ENCODE measurements at places on chromosomes 3 and 15.

- peak; percentile 59 for DNase-seq
Measured at GRCh38 chr3:55690726-55691125, 203.6 kb upstream of the WNT5A start.

DNA sequence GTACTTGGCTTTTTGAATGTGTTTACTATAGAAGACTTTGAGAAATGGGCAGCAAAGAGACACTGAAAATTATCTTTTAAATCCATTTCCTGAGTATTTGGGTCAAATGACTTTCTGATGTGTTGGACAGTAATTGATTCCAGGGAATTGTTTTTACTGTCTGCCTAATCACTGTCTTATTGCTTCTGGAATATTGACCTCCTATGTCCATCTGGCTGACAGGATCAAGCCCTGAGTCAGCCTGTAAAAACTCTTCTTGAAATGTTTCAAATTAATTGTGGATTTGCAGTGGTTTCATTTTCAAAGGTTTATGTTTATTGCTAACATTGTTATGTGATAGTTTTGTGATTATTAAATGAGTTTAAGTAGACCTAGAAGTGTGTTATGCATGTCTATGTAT, 50.6 kb upstream of the MLF1 start:
- no peak for DNase-seq

DNA sequence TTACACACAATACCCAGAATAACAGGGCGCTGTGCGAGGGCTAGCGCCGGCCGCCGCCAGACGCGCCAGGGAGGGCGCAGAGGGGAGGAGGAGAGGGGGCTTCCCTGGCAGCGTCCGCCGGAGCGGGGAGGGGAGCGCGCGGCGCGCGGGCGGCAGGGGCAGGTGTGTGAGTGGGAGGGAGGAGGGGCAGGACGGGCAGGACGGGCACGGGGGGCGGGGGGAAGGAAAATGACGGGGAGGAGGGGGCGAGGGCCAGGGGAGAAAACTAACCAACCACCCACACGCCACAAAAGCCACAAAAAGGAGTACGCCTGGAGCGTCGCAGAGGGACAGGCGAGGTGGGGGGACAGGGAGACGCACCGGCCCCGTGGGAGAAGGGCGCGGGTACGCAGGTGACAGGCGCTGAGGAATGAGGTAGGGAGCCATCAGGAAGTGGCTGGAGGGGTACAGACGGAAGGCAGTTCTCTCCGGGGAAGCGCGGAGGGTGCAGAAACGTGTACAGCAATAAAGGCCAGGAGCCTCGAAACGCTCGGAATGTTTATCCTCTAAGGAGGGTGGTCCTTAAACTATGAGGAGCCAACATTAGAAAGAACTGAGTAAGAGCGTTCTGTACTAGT, 610 bp upstream of the SATB1 start:
- DNase-seq: peak; percentile 13

- no peak for DNase-seq
Measured at GRCh38 chr3:72481542-72481941, 366.7 kb downstream of the SHQ1 start.

- DNase-seq: no peak
Measured at GRCh38 chr3:168514252-168514651, 418.5 kb upstream of the GOLIM4 start.

DNA sequence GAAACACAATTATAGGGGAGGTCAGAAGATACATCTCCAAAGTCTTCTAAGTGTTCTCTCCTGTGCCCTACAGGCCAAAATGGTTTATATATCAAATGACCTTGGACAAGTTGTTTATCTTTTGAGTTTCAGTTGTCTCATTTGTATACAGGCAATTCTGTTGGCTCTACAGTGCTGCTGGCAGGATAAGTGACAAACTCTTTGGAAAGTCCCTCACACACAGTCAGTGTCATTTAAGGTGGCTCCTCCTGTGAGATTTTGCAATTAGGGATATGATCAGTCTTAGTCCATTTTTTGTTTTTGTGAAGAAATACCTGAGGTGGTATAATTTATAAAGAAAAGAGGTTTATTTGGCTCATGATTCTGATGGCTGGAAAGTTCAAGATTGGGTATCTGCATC, 1035.8 kb upstream of the CFAP20DC start:
- DNase-seq: no peak

DNA sequence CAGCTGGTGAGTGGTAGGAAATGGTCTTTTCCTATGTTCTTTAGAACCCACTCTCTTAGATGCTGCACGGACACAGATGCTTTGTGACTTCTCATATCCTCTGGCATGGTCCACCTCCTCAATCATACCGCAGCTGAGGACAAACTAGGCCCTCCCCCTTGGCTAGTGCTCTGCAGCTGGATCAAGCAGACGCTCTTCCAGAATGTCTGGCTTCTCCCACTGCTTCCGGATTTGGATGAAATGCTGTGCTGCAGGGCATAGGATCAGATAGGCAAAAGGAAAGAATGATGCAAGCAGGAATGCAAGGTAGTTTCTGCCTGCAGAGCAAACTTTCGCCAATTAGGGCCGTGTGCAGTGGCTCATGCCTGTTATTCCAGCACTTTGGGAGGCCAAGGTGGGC, 75.7 kb upstream of the SLC4A7 start:
- no peak for DNase-seq

DNA sequence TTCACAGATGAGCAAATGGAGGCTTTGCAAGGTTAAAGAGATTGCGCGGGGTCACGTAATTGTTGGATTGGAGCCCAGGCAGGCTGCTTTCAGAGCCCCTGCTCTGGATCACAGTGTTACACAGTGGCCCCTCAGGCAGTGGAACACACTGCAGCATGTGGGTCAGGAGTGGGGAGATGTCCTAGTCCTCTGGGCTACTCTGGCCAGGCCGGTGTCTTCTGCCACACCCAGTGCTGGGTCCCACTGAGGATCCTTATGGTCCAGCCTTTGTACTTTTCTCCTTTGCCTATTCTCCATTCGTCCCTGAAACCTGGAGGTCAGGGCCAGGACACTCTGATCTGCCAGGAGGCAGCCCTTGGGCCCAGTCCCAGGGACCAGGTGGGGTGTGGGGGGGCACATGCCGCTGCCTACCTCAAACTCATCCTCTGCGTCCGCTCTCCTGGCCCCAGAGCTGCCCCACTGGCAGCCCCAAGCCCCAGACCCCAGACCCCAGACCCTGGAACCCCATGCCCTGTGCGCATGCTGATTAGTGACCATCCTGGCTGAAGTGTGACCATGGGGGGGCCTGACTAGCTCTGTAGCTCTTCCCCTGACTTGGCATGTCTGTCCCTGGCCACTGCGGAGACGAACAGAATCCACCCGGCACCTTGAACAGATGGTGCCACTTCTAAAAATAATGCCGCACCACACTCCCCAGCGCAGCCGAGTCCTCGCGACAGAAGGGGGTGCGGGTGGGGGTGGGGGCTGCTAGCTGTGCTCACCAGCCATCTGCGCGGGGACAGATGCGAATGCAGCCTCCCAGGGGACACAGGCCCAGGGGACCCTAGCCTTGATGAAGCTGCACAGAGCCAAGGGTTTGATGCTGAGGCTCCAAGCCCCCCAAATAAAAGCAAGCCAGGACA, 41.6 kb downstream of the ATP2B2 start:
- peak; percentile 93 for DNase-seq

GRCh38 chr3:122030381-122031122, 8.5 kb upstream of the ILDR1 start:
- no peak for DNase-seq

DNA sequence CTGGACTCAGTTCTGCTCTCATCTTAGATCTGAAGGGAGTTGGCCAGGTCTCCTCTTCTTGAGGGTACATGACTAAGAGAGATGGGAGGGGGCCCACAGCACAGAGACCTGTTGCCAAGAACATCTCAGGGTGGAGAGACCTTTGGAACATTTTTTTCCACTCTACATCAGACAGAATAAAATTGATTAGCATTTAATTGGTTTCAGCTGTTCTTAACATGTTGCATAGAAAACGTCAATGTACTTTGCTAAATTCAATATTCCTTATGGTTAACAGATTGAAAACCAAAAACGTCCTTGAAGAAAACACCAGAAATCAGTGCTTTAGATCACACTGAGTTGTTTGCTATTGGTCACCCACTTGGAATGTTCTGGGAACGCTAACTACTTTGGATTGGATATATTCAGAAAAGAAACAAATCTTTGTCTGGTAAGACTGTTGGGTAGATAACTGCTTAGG, 36.4 kb upstream of the FSTL1 start:
- no peak for DNase-seq

DNA sequence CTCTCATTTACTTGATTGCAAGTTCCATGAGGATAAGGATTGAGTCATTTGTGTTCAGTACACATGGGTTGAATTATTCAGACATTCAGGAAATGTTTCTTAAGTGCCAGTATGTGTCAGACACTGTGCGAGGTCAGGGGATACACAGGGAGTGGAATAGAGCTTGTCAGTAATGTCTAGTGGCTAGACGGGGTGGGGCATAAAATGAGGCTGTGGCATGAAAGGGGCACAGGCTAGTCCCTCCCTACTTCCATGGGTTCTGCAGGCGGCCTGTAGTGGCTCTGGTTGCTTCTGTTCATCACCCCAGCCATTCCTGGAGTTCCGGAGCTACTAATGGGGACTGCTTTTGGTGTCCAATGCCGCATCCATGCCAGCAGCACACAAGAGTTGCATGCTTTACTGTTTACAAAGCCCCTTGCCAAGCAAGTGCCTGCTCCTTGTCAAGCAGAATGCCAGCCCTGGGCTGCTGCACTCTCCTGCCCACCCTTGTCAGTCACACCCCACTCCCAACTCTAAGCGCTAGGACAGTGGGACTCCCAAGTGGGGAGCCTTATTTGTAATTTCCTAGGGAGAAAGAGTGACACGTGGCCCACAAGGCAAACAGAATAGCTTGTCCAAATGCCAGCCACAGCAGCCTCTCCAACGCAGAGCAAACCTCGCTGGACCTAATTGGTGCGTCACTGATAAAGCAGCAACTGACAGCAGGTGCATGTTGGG, 70.8 kb downstream of the RAB11A start:
- no peak for DNase-seq

DNA sequence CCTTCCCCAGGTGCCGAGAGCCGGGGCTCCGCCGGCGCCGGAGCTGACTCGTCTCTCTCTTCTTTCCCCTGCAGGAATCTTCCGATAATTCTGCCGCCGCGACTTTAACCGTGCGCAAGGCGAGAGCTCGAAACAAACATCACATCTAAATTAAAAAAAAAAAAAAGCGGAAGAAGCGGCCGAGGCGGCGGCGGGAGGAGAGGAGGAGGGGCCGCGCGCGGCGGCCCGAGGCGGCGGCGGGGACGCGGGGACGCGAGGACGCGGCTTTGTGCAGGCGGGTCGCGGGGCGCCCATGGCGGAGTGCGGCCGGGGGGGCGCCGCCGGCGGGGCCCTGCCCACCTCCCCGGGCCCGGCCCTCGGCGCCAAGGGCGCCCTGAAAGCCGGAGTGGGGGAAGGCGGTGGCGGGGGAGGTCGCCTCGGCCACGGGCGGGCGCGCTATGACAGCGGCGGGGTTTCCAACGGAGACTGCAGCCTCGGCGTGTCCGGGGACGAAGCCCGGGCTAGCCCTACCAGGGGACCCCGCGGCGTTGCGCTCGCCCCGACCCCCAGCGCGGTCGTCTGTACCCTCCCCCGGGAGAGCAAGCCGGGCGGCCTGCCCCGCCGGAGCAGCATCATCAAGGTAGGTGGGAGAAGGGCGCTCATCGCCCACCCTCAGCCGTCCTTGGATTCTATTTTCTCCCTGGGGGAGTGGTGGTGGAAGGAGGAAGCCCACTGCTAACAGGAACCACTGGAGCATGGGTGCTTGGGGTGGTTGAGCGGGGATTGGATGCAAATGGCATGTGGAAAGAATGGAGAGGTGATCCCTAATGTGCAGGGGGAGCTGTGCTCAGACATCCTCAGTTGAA, at the start of gene PLCL2:
PLCL2 (plus strand) TSS at position 208 of the 845 bp plus-strand sequence; CDS start at position 293, 85 bp downstream.
- DNase-seq: peak; percentile 33

GRCh38 chr15:101256757-101257156, 4.9 kb upstream of the CHSY1 start:
- DNase-seq: no peak

- DNase-seq: no peak
Measured at GRCh38 chr3:46719044-46719565, 1.4 kb upstream of the PRSS50 start.

DNA sequence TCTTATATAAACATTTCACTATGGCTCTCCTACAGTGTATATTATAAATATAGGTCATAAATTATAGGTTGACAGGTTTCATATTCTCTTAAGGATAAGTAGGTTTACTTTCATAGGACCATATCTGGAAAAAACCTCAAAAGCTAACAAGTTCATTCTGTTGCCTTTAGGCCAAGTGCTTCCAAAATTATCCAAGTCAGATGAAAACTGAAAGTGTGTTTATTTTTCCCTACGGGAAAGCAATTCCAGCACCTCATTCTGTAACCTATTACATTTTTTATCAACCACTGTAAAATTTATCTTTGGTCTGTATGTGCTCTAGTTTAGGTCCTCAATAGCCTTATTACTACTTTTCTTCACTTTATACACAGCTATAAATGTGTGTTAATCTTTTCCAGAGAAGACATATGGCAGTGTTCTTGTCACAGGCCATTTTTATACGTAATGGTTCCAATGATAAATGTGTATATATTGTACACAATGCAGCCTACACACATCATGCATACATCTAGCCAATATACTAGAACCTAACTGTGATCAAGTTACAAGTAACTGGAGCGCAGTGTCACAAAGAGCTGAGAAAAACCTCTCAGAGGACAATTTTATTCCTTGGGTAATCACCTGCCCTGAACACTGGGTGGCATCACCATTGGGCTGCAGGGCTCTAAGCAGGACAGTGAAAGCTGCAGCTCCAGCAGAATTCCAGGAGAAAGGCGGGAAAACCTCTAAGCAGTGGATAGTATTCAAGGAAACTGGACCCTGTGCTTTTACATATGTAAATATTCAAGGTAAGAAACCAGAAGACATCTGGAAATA, 251.3 kb downstream of the CTNNB1 start:
- peak; percentile 21 for DNase-seq

DNA sequence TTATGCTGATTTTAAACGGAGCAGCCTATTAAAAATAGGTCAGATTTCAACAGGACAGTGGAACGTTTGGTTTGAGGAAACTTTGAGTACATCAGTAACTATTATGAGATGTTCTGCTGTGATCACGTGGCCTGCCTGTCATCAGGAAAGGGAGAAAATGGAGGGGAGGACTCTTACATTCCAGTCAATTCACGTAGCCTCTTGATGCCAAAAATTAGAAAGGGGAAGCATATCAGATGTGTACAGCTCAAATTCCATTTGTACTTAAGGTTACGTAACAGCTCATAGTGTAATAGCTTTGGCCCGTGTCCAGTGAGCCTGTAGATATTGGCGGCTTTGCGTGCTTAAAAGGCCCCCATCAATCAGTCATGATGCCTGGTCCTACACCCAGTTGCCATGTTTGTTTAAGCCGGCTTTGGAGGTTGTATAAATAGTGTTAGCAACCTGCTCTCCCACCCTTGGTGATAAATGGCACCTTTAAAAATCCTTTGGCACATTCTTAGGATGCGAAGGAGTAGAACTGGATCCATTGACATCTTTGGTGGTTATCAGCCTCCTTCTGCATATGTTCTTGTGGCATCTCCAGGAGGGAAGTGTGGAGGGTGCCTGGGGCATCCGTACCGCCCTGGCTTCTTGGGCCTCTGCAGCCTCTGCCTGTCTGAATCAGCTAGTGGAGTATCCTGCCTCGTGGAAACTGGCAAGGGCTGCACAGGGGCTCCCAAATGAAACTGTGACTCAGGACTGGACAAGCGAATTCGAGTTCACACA, 163.9 kb downstream of the THSD4 start:
- DNase-seq: no peak

All from NCI-H524 (cell line).